ENCODE measurements at places on chromosomes 12 and 14.

GRCh38 chr14:74846168-74846567, 29.8 kb downstream of the PROX2 start:
- no peak for DNase-seq

DNA sequence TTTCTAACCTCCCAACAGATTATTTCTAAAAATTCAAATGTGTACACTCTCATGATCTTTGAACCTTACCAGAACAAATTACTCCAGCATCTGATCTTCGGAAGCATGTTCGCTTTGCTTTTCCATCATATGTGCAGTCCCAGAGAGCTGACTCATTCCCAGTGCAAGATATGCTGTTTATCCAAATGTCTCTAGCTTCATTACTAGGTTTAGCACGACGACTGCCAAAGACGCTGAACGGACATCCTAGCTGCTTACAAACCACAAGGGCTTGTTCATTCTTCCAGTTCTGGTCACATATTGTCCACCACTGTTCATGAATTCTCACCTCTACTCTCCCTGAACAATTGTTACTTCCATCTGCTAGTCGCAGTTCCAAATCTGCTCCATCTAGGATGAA, 40.5 kb downstream of the CD163L1 start:
- DNase-seq = no peak

DNA sequence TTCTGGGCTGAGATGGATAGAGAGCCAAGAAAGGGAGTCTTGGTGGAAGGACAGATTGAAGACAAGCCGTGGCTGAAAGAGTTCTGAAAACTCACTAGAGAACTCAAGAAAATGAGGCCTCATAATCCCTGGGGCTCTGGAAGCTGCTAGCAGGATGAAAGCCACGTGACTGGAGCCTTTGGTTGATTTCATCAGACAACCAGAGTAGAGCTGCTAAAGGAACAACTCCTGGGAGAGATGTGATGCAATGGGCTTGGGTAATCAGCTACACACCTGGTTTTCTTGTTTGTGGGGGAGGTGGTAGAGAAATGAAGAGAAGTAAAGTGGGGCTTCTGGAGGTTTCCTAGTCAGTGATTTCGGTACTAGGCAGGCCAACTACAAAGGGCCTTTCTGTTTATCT, 13.4 kb downstream of the CSRNP2 start:
- DNase-seq = no peak

DNA sequence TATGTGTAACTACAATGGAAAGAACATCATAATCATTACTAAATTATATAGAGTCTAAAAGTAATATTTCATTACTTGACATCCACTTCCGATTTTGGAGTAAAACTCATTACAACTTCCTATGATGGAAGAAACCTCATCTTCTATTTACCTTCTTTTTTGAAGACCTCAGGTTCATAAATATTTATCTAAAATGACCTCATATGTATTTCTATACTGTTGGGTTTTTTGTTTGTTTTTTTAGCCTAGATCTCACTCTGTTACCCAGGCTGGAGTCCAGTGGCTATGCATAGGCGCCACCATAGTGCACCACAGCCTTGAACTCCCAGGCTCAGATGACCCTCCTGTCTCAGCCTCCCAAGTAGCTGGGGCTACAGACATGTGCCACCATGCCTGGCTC, 39.9 kb upstream of the BMAL2 start:
- no peak for DNase-seq

- DNase-seq = no peak
Measured at GRCh38 chr12:51011955-51012354, 14.2 kb downstream of the SLC11A2 start.

- no peak for DNase-seq
Measured at GRCh38 chr12:14871247-14871646, 14.4 kb downstream of the MGP start.

DNA sequence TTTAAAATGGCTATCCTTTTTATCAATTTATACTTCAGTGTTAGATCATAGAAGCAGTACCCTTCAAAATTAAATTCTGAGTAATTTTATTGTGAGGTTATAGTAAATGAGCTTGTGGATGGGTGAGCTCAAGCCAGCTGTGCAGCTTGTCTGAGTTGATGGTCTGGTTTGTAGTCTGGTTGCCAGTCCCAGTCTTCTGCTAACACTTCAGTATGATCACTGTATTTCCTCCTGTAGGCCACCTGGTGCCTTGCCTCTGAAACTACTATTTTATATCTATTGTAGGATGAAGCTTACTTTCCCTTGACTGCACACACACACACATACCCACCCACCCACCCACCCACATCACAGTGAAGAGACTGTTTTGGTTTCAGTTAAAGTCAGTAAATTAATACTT, 496.4 kb downstream of the PCNX1 start:
- no peak for DNase-seq

DNA sequence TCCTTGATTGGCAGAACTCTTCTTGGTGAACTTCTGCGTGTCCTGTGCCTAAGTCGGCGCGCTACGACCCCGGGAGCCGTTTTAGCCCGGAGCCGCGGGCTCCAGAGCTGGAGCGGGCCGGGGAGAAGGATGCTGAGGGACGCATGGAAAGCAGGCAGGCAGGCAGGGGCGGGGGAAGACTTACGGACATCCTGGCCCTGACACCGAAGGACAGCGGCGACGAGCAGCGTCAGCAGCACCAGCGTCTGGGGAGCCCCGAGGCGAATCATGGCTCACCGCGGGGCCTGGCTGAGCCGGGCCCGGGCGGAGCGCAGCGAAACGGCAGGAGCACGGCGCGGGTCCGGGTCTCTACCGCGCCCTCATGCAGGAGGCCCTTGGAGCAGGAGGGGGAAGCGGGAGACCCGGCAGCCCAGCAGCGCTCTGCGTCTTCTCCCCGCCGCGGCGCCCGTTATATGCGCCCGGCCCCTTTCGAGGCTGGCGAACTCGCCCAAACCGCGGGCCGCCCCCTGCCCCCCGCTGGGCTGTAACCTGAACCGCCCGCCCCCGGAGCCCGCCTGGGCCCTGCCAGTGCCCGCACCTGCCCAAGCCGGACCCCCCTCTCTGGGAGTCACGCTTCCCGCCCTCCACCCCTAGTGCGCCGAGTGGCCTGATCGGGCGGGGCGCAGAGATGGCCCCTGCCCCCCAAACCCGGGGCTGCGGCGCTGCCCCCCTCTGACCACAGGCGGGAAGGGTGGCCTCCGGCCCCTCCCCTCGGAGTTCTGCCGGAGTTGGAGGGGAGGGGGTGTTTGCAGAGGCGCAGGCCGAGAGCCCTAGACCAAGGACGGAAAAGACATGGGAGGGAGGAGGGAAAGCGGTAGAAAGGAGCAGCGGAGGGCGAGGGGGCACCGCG, at the start of gene COL2A1:
COL2A1 (minus strand) TSS at position 424 of the 889 bp plus-strand sequence; CDS start at position 269, 155 bp downstream.
- DNase-seq = no peak

DNA sequence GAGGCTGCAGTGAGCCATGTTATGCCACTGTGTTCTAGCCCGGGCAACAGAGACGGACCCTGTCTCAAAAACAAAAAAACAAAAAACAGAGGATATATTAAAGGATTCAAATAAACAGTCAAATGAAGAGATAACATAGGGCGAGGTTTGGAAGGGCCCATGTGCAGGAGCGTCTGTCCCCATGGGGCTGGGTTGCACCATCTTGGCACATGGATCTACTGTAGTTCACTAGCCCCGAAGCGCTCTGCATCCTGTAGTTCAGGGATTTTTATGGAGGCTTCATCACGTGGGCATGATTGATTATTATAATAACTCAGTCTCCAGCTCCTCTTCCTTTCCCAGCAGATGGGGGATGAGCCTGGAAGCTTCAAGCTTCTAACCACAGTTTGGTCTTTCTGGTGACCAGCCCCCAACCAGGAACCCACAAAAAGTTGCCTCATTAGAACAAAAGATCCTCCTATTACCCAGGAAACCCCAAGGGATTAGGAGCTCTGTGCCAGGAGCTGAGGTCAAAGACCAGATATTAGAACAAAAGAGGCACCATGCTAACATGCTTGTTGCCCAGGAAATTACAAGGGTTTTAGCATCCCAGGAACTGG, 59.9 kb downstream of the HCAR2 start:
- no peak for DNase-seq

DNA sequence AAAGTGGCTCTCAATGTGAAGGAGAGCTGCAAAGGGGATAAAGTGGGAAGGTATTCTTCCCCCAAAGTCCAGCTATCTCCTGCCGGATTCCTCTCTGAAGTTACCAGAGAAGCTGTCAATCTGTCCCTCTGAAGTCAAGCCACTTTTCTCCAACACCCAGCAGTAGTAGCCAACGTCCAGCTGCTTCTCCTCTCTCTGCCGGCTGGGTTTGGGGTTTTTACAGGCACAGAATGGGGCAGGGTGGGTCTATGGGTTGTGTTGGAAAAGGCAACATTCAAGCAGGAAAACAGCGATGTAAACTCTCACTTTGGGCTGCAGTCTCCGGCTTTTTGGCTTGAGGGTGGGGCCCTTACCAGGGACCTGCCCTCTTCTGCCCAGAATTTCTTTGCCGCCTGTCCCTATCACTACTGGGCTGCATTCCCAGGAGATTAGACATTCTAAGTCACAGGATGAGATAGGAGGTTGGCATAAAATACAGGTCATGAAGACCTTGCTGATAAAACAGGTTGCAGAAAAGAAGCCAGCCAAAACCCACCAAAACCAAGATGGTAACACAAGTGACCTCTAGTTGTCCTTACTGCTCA, 16.3 kb downstream of the CAPZA3 start:
- no peak for DNase-seq

- no peak for DNase-seq
Measured at GRCh38 chr14:99930420-99931274, 134.6 kb upstream of the EVL start.

- no peak for DNase-seq
Measured at GRCh38 chr12:44519931-44520330, 356.2 kb downstream of the NELL2 start.

DNA sequence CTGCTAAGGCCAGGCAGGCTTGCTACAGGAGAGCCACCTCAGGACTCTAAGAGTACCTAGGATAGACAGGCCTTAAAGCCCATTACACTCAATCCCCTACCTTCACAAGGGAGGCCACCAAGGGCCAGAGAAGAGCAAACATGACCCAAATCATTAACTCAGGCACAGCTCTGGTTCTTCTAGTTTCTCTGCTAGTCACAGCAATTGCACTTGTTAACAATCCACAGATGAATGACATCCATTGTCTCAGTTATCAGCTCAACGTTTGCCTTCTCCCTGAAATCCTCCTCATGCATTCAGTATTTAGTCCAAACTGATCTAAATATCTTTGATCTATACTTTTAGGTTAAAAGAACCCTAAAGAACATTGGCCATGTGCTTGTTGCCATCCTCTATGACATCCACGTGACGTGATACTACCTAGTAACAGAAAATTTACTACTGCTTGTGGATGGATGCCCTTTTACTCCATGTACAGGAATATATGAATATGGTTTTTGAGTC, 164.5 kb downstream of the STXBP6 start:
- DNase-seq = no peak

DNA sequence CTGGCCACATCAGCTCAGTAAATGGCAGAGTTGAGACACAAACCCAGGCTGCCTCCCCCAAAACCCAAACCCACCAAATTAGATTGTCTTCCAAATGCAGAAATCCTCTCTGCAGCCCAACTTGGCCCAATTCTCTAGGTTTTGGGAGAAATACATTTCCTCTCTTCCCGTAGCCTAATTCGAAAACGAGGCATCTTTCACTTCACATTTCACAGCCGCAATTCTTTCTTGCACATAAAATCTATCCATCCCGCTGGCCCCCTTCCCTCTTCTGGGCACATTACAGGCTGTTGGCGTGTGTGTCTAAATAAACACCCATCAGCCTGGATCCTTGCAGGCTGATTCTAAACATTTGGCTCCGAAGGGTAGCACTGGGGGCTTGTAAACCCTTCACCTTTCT, 83.8 kb upstream of the VRK1 start:
- no peak for DNase-seq

DNA sequence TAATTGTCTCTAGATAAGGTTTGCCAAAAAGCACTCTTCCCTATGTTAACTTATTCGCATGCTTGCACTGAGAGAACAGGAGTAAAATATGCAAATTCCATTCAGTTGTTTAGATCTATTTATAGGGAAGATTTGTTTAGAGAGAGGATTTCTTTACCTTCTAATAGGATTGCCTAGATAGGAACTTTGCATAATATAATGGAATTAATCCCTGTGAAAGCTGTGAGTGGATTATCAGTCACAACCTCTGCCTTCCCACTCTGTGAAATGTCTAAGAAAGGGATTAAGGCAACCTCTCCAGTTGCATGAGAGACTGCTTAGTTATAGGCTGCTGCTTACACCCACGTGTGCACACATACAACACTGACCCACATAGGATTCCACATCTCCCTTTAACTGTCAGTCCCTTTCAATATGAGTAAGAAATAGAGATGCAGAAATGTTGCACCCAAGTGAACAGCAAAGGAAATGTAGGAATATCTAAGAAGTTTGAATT, 83.2 kb downstream of the ALG10B start:
- no peak for DNase-seq

DNA sequence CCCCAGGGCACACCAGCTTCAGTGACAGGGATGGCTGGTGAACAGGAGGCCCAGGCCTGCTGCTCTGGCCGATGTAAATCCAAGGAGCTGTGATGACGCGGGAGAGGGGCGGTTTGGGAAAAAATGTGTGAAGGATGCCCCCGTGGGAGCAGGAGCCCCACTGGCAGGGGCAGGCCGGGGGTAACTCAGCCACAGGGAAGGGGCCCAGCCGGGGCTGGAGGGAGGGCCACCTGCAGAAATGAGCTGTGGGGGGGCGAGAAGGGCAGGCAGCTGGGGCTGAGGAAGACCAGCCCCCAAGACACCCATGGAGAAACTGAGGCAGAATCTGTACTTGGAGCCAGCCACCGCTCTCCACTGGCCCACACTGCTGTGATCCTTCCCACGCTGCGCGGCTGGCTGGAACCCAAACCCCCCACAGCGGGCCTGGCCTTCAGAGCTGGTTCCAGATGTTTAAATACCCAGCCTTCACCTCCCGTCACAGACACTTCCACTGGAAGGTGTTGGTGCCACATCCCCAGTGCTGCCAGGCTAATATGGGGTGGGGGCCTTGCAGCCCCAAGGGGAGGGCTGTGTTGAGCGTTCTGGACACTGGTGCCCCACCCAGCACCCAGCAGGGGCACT, 28.5 kb upstream of the ANKRD9 start:
- DNase-seq = no peak

DNA sequence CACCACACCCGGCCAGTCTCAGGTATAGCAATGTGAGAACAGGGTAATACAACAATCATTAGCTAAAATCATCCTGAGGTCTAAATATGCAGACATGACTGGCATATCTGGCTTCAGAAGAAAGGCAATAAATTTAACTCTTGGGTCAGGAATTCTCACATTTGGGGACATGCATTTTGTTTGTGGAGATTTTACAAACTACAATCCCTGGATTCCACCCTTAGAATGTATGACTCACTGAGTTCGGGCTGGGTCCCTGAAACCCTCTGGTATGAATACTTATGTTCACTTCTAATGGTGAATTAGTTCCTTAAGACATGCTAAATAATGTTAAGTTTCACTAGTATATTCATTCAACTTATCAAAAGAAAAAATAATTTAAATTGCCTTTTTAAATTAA, 98.9 kb upstream of the HMGA2 start:
- no peak for DNase-seq

Data from chondrocyte (in vitro differentiated cells).